Thoracic aorta (tissue), 2 donors: ENCODE measurements at places on chromosomes 2 and 18.

GRCh38 chr18:49524349-49524748 lies 37.3 kb upstream of the C18orf32 start:
- no peak overlapping the region for H3K4me3 ChIP-seq
- no peaks in the 10 kb centered on the region for H3K27me3 ChIP-seq
- no peaks in the 10 kb centered on the region for H3K36me3 ChIP-seq
- no peak for DNase-seq

- H3K4me3 ChIP-seq = no peak overlapping the region
- H3K27ac ChIP-seq = no peak overlapping the region
- H3K4me1 ChIP-seq = peaks cover 10% of the 10 kb centered on the region
- H3K27me3 ChIP-seq = no peaks in the 10 kb centered on the region
- no peak for DNase-seq
Observed at GRCh38 chr2:30487603-30488002, 40.6 kb downstream of the LCLAT1 start.

GRCh38 chr2:195562570-195563566 lies 94.2 kb upstream of the SLC39A10 start:
- no peak overlapping the region for H3K27ac ChIP-seq
- no peaks in the 10 kb centered on the region for H3K27me3 ChIP-seq
- DNase-seq = no peak
- H3K36me3 ChIP-seq = no peaks in the 10 kb centered on the region
- H3K4me1 ChIP-seq = no peaks in the 10 kb centered on the region

GRCh38 chr2:34037157-34037556 lies 438.1 kb upstream of the FAM98A start:
- DNase-seq = no peak
- H3K27ac ChIP-seq = no peak overlapping the region
- H3K36me3 ChIP-seq = no peaks in the 10 kb centered on the region
- no peak overlapping the region for H3K4me3 ChIP-seq
- H3K4me1 ChIP-seq = no peaks in the 10 kb centered on the region
- H3K27me3 ChIP-seq = no peaks in the 10 kb centered on the region

- H3K27ac ChIP-seq = no peak overlapping the region
- no peak for DNase-seq
- no peak overlapping the region for H3K4me3 ChIP-seq
Observed at GRCh38 chr2:219991116-219991515, 363.7 kb downstream of the SLC4A3 start.

GRCh38 chr18:11987527-11987926 lies 6.2 kb downstream of the IMPA2 start:
- H3K36me3 ChIP-seq = no peaks in the 10 kb centered on the region
- peaks cover 6% of the 10 kb centered on the region for H3K4me1 ChIP-seq
- H3K4me3 ChIP-seq = no peak overlapping the region
- no peaks in the 10 kb centered on the region for H3K27me3 ChIP-seq
- DNase-seq = no peak

DNA sequence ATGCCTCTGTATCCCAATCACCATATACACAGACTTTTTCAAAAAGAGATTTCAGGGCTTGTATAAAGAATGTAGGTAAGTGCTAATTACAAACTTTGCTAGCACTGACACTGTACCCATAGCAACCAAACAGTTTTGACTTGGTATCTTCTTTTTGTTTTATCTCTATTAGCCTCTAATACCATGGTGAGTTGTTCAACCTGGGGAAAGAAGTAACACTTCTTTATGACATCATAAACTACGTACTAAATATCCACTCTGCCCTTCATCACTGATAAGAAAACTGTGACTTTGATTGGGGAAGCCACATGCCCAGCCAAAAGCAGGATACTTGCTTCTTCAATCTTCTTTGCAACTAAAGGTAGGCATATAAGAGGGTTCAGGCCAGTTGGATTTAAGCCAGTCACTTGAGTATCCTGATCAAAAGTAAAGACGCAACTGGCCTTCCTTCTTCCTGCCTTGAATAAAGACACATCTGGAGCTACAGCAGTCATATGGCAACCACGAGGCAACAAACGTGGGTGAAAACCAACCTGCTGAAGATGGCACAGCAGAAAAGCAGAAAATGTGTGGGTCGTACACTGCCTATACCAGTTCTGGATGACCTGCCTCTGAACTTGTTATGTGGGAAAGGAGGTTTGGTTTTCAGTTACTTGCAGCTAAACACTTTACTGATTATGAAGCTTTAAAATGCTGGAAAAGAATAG lies 16.4 kb downstream of the THADA start:
- H3K4me1 ChIP-seq = peaks cover 6% of the 10 kb centered on the region
- no peak overlapping the region for H3K4me3 ChIP-seq
- peaks cover 28% of the 10 kb centered on the region for H3K36me3 ChIP-seq
- DNase-seq = no peak
- no peaks in the 10 kb centered on the region for H3K27me3 ChIP-seq

DNA sequence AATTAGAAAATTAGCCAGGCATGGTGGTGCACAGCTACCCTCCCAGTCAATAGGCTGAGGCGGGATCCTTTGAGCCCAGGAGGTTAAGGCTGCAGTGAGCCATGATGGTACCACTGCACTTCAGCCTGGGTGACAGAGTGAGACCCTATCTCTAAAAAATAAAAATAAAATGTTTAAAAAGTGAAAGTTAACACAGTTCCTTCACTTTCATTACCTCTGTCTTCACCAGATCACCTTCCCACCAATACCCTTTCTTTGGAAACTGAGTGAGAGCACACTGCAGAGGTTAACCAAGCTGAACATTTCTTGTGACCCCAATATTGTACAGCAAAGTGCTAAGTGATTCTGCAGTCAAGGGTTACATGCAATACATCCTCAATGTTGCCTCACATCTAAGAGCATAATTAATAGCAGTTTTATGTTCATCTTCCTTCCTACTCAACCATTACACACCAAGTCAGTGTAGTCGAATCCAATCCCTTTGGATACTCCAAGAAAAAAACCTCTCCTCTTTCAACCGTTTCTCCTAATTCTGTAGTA lies 1.7 kb downstream of the L3MBTL4 start:
- no peak overlapping the region for H3K27ac ChIP-seq
- no peaks in the 10 kb centered on the region for H3K36me3 ChIP-seq
- no peak overlapping the region for H3K4me3 ChIP-seq
- no peak for DNase-seq
- H3K4me1 ChIP-seq = peaks cover 6% of the 10 kb centered on the region
- H3K27me3 ChIP-seq = no peaks in the 10 kb centered on the region

GRCh38 chr18:7038330-7038851 lies 79.2 kb downstream of the LAMA1 start:
- no peaks in the 10 kb centered on the region for H3K4me1 ChIP-seq
- peak; percentile 11 for DNase-seq
- peak overlapping the region; percentile 54 for H3K4me3 ChIP-seq
- no peaks in the 10 kb centered on the region for H3K27me3 ChIP-seq

GRCh38 chr18:79816981-79817606 lies 19.4 kb downstream of the KCNG2 start:
- no peak overlapping the region for H3K27ac ChIP-seq
- no peaks in the 10 kb centered on the region for H3K36me3 ChIP-seq
- no peak for DNase-seq
- no peaks in the 10 kb centered on the region for H3K4me1 ChIP-seq

DNA sequence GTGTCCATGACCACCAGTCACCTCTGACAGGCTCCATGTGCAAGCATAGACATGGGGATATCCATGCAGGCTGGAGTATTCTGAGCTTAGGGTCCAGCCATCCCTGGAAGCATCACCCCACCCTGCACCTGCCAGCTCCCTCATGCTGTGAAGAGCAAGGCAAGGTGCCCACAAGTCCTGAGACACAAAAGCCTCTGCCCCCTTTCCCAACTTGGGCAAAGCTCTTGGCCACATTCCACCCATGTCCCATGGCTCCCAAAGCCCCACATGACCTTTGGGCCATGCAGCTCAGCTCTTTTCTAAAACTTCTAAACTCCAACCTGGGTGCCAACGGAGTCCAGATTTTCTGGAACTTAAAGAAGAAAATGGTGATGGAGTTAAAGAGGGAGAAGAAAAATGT lies 99.8 kb upstream of the SH3BP4 start:
- no peaks in the 10 kb centered on the region for H3K27me3 ChIP-seq
- no peaks in the 10 kb centered on the region for H3K4me1 ChIP-seq
- no peaks in the 10 kb centered on the region for H3K36me3 ChIP-seq
- H3K4me3 ChIP-seq = no peak overlapping the region

DNA sequence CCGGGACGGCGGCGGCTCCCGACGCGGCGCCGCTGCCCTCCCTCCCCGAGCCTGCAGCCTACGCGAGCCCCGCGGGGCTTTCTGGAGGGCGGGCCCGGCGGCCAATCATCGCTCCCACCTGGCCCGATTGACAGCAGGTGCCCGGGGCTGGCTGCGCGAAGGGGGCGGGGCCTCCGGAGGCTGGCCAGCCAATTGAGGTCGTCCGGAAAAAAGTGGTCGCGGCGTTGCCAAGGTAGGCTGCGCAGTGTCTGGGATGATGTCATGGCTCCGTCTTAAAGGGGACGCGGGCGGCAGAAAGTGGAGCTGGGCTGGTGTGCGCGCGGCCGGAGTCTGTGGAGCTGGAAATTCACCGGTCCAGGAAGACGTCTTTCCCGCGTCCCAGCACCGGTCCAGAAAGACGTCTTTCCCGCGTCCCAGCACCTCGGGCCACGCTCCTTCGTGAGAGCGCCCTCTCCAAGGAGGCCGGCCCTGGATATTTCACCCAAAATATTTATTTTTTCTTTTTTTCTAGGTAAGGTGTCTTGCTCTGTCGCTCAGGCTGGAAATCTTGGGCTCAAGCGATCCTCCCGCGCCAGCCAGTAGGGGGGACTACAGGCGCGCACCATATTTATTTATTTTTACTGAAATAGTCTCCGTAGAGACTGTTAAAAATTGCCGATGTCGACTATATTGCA lies at the start of gene ACTR1B:
ACTR1B (minus strand) TSS at position 83 of the 674 bp plus-strand sequence. CDS start 154 bp downstream, outside the sequence.
- H3K27me3 ChIP-seq = no peaks in the 10 kb centered on the region
- DNase-seq = peak; percentile 93
- peak within 1 kb of the TSS; percentile 96 for H3K27ac ChIP-seq
- H3K36me3 ChIP-seq = peaks cover 6% of the 10 kb centered on the region

GRCh38 chr2:226312155-226312554 lies 487.5 kb downstream of the IRS1 start:
- H3K4me1 ChIP-seq = peaks cover 27% of the 10 kb centered on the region
- no peaks in the 10 kb centered on the region for H3K27me3 ChIP-seq
- no peaks in the 10 kb centered on the region for H3K36me3 ChIP-seq
- no peak overlapping the region for H3K4me3 ChIP-seq
- DNase-seq = no peak

DNA sequence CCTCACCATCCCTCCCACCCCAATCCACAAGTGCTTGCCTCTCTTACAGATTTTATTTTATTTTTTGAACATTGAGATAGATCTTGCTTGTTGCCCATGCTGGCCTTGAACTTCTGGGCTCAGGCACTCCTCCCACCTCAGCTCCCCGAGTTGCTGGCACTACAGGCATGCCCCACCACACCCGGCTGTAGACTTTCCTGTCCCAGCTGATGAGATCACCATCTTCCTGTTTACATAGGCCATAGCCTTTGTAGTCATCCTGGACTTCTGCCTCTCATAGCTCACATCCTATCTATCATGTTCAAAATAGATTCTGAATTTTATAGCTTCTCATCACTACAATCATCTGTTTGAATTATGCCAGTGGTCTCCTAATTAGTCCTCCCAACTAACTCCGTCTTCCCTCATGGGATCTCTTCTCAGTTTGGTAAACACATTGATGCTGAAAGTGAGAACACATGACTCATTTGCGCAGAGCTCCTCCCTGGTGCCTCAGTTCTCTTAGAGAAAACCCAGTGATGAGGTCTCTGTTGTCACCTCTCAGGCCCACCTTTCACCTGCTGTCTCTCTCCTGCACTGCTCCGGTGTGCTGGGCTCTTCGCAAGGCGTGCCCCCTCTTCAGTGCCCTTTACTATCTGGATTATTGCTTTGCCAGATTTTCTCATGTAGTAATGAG lies 243.0 kb downstream of the ZNF407 start:
- H3K4me1 ChIP-seq = no peaks in the 10 kb centered on the region
- no peaks in the 10 kb centered on the region for H3K36me3 ChIP-seq
- no peak for DNase-seq
- H3K27me3 ChIP-seq = no peaks in the 10 kb centered on the region
- no peak overlapping the region for H3K4me3 ChIP-seq
- H3K27ac ChIP-seq = no peak overlapping the region

GRCh38 chr2:200578778-200579177 lies 7.0 kb upstream of the AOX1 start:
- H3K4me3 ChIP-seq = no peak overlapping the region
- DNase-seq = no peak
- no peak overlapping the region for H3K27ac ChIP-seq
- H3K4me1 ChIP-seq = no peaks in the 10 kb centered on the region
- H3K36me3 ChIP-seq = no peaks in the 10 kb centered on the region

DNA sequence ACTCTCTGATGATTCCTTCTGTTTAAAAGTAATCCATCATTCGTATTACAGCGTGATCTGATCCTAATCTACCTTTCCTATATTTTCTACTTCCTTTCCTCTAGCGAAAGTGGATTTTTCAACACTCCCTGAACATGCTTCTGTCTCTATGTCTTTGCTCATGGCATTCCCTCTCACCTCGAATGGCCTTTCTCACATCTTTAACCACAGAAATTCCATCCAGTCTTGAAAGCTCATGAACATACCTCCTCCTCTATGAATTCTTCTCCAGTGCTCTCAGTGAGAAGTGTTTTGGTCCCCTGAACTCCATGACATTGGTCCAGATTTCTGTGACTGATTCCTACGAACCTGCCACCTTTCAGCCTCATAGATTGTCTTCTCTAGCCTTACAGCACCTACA lies 323.2 kb downstream of the RAD51AP2 start:
- H3K27ac ChIP-seq = no peak overlapping the region
- H3K36me3 ChIP-seq = no peaks in the 10 kb centered on the region
- H3K4me1 ChIP-seq = no peaks in the 10 kb centered on the region
- H3K27me3 ChIP-seq = no peaks in the 10 kb centered on the region
- no peak overlapping the region for H3K4me3 ChIP-seq

DNA sequence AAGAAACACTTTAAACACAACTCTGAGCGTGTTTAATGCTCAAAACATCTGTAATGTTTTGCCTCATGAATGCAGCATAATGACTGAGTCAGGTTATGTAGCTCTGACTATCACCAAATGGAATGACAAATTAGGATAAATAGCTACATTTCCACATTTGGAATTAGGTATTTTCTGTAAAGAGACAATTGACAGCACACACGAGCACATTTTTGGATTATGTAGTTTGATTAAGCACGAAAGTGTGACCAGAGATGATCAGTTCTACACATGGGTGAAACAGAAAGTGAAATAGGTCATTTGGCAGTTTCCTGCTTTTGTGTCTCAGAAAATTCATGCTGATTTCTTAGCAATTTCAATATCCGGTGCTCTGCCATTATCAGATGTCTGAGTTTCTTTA lies 29.0 kb downstream of the LPIN1 start:
- no peak overlapping the region for H3K4me3 ChIP-seq
- DNase-seq = no peak
- no peaks in the 10 kb centered on the region for H3K27me3 ChIP-seq
- no peaks in the 10 kb centered on the region for H3K4me1 ChIP-seq

- H3K27ac ChIP-seq = no peak overlapping the region
- no peaks in the 10 kb centered on the region for H3K36me3 ChIP-seq
- no peak for DNase-seq
- no peaks in the 10 kb centered on the region for H3K27me3 ChIP-seq
- H3K4me3 ChIP-seq = no peak overlapping the region
- H3K4me1 ChIP-seq = peaks cover 6% of the 10 kb centered on the region
Observed at GRCh38 chr2:128323555-128323931, 4.9 kb upstream of the HS6ST1 start.

GRCh38 chr2:239294571-239295054 lies 106.2 kb downstream of the HDAC4 start:
- no peak overlapping the region for H3K4me3 ChIP-seq
- no peak overlapping the region for H3K27ac ChIP-seq
- H3K27me3 ChIP-seq = no peaks in the 10 kb centered on the region
- DNase-seq = no peak
